Stimulated activated CD8-positive, alpha-beta memory T cell treated with anti-CD3 and anti-CD28 coated beads, Interleukin-4, amount 100 ng/mL, for 4 hours (primary cell): ENCODE measurements at places on chromosomes 3 and 15.

GRCh38 chr15:99386391-99386790, 135.1 kb downstream of the LRRC28 start:
- no peak for DNase-seq

DNA sequence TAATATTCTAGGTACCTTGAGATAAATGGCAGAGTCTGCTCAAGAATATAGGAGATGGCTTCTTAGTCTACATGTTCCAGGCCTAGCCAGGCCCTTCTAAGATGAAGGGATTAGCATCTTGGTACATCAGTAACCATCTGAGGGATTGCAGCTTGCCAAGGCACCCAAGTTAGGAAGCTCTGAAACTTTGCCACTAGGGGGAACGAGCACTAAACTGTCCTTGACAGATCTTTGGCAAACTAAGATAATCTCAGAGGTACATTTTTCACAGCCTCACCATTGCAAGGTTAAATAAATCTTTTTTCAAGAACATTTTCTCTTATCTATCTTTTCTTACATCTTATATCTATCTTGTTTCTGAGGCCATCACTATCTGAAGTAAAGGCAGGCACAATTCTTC, 351.2 kb downstream of the RAP2B start:
- no peak for DNase-seq

DNA sequence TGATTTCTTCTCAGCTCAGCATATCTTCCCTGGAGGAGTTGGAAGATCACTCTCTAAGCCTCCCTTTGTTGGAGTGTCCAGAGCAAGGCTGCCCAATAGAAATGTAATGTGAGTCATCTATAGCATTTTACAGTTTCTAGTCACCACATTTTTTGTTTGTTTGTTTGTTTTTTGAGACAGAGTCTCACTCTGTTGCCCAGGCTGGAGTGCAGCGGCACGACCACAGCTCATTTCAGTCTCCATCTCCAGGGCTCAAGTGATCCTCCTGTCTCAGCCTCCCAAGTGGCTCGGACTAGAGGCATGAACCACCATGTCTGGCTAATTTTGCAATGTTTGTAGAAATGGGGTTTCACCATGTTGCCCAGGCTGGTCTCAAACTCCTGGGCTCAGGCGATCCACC, 21.3 kb downstream of the KLHL6 start:
- no peak for DNase-seq

DNA sequence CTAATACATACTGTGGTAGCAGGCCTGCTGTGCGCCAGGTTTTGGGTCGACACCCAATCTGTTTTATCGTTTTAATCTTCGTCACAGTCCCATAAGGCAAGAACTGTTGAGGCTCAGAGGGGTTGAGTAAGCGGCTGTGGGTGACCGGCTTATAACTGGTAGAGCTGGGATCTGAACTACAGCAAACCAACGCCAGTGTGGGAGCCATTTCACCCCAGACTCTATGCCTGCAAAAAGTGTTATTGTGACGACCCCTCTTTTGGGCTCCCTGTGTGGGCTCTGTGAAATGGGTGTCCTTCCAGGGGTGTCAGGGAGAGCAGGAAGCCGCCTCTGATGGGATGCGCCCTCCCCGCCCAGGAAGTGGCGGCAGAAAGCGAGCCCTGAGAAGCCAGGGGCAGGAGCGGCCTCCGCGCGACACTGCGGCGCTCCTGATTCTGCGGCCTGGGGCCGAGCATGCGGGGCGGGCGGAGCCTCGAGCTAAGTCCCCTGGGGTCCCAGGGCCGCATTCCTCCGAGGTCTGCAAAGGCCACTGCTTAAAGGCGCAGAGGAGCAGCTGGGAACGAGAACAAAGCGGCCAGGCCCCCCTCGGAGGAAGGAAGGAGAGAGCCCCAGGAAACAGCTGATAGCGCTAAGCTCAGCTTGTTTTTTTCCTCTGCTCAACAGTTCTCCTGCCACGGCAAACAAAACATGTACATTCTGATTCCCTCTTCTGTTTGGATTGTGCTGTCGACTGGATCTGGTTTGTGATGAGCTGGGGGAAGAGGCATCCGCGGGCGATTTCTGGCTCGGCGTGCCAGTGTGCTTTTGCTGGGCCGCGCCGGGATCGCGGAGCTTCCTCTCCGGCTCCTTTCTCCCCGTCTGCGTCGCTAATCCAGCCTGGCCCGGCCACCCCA, 33.9 kb downstream of the GRK7 start:
- peak; percentile 18 for DNase-seq

DNA sequence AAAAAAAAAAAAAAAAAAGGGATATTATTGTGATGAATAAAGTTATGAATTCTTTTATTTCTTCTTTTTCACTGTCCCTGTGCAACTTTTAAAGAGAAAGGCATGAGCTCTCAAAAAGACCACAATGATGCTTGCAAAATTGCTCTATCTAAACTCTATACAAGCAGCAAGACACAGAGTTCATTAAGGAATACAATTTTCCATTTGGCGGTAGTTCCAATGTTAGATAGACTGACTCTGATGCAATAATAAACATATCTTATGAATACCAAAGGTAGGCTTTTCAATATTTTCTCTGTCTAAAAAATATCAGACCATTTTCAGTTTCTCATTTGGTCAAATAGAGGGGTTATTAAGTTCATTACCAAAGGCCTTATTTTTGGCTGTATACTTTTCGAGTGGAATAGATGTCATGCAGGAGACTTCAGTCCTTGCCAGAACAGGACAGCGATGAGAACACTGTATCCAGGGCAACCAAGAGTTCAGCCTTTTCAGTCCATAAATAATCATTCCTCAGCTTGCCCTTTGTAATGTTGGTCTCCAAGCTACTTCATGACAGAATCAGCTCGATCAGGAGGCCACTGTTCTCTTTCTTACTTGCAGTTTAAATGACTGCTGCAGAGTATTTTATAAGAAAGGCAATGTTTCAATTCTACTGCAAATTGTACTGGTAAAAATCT, 162.9 kb upstream of the FAM3D start:
- no peak for DNase-seq

- no peak for DNase-seq
Observed at GRCh38 chr3:147392625-147392946, 13.8 kb downstream of the ZIC4 start.

DNA sequence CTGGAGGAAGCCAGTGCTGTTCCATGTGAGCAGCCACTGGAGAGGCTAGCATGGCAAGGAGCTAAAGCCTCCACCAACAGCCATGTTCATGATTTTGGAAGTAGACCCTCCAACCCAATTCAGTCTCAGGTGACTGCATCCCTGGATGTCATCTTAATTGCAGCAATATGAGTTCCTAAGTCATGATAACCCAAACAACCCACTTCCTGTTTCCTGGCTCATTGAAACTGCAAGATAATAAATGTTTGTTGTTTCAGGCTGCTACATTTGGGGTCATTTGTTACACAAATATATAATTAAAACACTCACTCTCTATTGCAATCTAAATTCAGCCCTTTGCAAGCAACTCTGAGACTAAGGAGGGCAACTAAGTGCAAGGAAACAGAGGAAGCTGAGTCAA, 62.4 kb upstream of the SLC24A5 start:
- no peak for DNase-seq

DNA sequence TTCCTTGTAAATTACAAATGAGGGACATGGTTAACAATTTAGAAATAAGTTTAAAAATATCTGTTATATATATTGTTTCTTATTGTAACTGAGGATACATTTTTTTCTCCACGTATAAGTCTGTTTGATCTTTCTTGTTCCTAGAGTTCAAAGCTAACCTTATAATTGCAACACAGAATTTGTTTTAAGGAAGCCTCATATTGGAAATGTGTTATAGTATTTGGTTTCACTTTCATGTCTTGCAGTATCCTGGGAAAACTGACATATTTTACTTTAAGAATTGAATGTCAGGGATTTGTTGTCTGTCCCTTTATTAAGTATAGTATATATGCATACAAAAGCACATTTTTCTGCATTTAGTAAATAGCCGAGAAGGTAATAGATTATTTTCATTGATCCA, 23.5 kb upstream of the NIT2 start:
- DNase-seq: no peak

DNA sequence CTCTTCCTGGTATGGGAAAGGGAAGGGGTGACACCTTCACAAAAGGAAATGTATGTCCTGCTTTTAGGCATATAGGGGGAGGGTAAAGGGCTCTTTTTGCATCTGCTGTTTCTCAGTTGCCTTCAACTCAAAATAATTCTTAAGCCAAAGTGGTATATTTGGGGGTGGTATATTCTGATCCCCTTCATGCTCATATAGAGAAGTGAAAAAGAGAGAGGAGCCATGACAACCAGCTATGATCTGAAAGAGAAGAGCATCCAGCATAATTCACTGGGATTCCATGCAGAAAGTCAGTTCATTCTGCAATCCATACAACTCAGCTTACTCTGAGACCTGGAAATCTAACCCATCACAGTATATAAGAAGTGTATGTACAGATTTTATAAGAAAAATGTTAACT, 22.3 kb downstream of the DENND6A start:
- no peak for DNase-seq

DNA sequence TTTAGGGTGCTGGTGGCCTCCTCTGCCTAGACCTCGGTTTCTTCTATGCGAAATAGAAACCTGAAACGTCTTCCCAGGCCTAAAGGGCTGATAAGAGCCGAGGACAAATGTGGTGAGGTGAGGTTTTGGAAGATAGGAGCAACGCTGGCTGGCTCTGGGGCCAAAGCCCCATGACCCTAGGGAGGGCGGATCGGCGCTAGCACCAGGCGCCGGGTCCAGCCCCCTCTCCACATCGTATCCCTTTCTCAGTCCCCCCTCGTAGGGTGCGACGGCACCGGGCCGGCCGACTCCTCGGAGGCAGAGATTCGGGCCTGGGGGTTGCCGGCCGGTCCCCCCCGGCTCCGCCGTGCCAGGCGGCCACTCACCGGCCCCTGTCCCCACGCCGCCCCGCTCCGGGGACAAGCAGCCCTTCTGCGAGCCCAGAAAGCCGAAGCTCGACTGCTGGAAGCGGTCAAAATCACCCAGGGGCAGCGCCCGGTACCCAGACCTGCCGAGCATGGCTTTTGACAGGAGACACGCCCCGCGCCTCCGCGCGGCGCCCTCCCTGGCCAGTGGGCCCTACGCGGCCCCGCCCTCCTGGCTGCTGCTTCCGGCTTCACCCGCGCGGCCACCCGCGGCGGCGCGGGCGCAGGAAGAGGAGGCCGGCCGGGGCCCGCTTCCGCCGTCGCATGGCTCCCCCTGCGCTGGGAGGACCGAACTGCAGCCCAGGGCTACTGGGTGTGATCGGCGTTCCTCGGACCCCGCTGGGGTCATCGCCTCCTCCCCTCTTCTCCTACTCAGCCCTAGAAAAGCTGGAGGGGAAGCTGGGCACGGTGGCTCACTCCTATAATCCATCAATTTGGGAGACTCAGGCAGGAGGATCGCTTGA, at the start of gene STOML1:
TSS of gene STOML1 (minus strand) at position 570 of the 868 bp plus-strand sequence. CDS start at position 498, 72 bp downstream.
- DNase-seq: peak; percentile 92
